CD4-positive, alpha-beta memory T cell (primary cell): ENCODE measurements at places on chromosomes 2 and 18.

GRCh38 chr2:27441958-27442919 is at the start of gene KRTCAP3:
Gene KRTCAP3 (plus strand): TSS chr2:27442381. CDS start chr2:27442413, 32 bp downstream.
- DNase-seq, result peak; percentile 59

- no peak for DNase-seq
Observed at GRCh38 chr2:127768775-127769479, 42.0 kb downstream of the WDR33 start.

- DNase-seq, result no peak
Observed at GRCh38 chr2:30910686-30911085, 103.4 kb upstream of the CAPN13 start.

GRCh38 chr2:74979844-74980243 is 21.4 kb downstream of the POLE4 start:
- no peak for DNase-seq

- no peak for DNase-seq
Observed at GRCh38 chr18:65808759-65809158, 57.9 kb downstream of the CDH7 start.

- no peak for DNase-seq
Observed at GRCh38 chr2:106969777-106970176, 83.8 kb upstream of the ST6GAL2 start.

DNA sequence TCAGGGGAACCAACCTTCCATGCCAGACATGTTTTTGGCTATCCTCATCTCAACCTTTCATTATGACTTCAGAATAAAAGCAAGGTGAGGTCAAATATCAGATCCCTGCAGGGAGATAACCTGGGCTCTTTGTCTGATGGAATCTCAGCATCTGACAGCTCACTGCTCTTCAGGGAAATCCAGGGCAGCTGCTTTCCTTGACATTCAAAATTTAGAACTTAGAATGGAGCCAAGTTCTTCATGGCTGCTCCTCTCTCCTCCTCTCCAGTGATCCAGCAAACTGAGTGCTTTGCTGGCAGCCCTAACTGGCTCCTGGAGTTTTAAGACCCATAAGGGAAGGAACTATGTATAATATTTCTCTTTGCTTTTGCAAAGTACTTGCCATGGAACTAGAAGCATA is 716.3 kb downstream of the TSN start:
- DNase-seq, result no peak

DNA sequence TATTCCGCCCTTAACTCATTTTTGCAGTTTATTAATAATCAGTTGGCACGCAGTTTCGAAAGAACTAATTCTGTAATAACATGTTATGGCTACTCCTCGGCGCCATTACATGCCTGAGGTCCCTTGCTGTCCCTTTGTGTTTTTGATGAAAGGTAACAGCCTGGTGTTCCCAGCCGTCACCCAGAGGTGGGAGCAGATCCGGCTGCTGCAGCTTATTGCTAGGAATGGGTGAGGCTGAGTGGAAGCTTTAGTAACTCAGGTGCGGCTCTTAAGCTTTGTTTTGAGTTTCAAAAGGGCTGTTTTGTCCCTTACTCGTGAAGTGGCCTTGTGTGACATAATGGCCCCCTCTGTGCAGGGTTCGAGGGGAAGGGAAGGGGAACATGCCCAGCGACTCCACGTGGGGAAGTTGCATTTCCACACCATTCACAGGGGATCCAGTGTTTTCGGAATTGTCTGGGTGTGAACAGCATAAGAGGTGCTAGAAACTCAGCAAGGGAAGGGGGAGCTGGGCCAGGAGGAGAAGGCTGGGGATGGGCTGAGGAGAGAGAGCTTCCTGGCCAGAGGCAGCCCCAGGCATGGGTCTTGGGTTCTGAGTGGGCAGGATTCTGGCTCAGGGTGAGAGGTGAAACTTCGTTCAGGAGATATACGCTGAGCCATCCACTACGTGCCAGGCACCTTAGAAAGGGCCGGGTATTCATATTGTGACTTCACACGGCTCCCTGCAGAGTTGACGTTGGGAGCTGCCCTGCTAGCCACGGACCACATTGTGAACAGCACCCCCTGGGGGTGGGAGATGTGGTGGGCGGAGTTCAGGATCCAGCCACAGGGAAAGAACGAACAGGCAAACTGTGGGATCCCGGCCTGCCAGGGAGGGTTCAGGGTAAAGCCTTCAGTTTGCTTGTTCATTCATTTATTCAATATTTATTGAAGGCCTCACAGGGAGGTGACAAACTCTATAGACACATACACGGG is 84.4 kb downstream of the TGOLN2 start:
- DNase-seq, result no peak
